NCI-H2081 (cell line): ENCODE measurements at places on chromosomes 7 and 10.

GRCh38 chr7:101673951-101674350, 44.9 kb upstream of the MYL10 start:
- DNase-seq: no peak

- DNase-seq: no peak
Observed at GRCh38 chr7:88203401-88203800, 16.4 kb downstream of the SRI start.

DNA sequence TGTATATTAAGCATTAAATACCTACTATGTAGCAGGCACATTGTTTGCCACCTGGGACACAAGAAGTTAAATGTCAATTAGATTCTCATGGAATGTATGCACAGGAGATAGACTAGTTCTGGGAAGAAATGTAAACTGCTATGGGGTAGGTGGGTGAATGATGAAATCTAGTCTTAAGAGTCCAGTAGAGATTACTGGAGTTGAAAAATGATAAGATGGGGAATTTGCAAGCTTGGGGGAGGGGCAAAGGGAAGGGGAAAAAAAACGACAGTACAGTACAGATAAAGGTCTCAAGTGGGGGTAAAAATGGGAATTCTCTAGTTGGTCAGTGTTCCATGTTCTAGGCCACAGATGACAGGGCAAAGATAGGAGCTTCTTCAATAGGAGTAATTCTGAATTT, 94.4 kb downstream of the ATE1 start:
- no peak for DNase-seq

DNA sequence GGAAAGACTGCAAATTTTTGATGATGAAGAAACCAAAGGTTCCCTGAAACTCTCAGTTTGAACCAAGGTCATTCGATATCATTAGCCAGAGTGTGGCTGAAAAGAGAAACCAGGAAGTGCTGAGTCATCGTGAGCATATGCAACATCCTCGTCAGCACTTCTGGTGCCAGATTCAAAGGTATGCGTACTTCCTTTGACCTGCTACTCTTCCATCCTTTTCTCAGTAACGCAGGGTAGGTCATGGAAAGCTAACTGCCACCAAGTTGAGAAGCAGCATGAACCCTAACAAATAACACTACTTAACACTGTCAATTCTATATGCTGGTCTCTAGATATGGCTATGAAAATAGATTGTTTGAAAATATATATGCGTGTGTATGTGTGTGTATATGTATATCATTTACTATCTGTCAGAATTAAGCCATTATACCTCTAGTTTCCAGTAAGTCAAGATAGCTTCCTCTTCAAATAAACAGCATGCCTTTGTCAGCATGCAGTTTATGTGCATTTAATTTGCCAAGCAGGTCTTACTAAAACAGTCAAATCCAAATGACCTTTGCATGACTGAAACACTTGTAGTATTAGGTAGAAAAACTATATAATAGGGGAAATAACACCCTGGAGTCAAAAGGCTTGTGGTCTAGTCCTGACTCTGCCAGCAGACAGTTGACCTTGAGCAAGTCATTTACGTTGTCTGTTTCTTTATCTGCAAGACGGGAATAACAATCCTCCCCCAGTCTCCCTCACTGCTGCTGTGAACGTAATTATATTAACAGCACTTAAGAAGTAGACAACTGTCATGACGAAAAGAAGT, 26.4 kb downstream of the CDK6 start:
- peak; percentile 55 for DNase-seq

DNA sequence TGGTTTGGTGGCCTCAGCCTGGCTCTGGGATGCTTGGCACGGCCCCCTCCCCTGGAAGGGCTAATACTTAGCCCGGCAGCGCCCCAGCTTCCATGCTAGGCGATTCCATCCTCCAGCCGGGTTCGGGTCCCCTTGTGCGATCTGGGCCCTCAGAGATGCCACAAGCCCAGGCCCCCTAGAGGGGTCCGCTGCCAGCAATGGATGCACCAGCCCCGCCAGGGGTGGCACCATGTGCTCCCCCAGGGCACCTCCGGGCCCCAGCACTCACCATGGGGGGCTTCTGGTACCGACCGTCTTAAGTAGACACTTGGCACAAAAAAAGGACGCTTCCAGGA, 125.7 kb upstream of the KCTD7 start:
- no peak for DNase-seq

- DNase-seq: no peak
Observed at GRCh38 chr7:73690646-73691045, 7.2 kb downstream of the BUD23 start.

DNA sequence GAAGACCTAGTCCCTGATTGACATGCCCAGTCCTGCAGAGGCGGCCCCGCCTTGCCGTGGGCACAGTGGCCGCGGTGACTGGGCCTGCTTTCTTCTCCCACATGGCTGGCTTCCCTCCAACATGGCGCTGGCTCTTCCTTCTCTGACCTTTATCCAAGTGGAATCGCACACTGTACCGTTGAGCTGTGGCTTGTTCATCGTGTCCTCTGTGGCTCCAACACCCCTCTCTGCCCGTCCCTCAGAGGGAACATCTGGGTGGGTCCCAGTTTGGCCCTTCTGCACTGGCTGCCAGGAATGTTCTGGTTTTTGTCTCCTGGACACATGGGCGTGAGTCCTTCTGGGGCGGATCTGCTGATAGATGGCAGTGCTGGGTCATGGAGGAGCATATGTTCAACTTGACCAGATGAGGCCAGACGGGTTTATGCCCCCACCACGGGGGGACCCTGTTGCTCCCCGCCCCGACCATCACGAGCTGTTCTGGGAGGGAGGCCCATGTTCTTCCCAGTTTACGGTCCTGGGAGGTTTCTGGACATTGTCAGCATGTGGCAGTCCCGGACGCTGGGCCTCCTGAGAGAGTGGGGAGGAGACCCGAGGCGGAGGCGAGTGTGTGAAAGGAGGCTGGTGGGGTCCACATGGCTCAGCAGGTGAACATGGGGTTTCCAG, 63.5 kb downstream of the LHPP start:
- DNase-seq: no peak

DNA sequence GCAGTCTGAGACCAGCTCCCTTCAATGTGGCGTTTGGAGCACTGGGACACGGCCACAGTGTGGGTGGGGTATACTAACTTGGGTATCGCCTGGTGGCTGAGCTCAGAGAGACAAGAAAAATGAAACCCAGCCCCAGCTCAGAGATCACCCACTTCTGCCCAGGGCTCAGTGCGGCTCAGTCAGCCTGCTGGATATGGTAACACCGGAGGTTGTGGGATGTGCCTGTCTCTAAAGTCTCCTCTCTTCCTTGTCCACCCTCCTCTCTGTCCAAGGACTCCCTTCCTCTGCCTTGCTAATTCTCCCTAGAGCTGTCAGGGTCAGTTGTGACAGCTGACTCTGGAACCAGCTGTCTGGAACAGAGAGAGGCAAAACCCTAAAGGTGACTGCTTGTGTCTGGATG, 149.1 kb downstream of the PTPN20 start:
- DNase-seq: no peak

DNA sequence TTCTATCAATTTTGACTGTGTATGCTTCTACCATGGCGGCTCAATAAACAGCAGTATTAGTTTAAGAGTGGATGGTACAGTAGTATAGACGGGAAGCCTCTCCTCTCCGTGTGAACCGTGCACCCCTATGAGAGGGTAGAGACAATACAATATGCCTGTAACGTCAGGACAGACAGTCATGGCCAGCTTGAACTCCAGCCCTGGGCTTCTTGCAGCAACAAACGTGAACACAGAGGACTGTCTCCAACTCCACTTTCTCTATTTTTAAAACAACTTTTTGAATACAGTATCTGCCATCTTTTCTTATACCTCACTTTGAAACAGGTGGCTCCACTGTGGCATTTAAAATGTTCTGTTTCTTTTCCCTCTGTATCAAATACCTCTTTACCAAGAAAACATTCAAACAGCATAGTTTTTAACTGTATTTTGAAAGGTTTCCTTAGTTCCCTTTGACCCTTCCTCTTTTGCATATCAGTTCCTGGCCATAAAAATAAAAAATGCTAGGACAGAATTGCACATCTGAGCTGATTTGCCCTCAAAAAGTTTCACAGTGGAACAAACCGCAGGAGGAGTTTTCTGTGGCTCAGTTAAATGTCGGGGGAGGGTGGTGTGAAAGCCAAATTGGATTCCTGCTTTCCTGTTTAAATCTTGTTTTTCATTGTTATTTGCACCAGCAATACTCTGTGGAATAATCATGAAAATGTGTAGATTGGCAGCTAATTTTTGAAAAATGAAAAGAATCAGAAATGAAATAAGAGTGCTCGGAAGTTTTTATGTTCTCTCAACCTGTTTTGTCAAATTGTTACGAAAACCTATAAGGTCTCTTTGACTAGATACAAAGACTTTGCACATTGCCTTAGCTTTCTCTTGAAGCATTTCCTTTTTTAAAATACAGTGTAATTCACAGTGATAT, 8.0 kb downstream of the IKZF1 start:
- DNase-seq: no peak

DNA sequence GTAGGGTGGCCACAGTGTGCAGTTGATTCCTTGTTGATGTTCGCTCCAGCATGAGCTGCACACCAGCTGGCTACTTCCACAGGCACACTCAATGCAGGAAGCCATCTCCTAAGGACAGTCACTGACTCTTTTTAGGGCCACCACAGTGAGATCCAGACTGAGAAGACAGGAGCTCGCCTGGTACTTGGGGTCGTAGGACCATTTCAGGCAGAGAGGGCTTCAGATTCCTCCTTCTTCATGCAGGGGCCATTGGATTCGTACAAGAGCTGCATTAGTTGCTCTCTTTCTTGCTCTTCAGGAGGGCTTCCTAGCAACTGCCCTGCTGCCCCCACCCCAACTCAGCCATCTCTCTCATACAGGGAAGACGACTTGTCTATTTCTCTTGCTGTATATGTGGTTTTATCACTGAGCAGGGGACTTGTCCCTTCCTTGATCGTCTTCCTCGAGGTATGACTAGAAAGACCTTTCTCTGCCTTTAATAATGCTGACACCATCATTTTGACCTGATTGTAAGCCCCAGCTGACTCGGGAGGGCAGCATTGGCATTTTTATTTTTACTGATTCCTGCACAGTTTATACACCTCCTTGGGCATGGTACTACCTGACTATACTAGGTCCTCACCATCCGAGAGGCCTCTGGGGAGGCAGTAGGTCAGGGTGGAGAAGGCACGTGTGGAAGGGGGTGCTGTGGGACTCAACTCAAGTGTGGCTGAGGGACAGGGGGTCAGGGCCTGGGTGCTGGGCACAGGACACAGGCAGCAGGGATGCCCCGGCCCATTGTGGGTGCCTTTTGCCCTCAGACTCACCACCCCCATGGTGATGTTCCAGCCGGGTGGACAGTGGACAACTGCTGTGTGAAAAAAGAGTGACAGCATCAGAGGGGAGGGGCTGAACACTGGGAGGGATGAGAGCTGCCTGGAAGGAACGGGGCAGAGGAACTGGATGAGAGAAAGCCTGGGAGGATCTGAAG, 136.7 kb upstream of the ZNF746 start:
- no peak for DNase-seq

DNA sequence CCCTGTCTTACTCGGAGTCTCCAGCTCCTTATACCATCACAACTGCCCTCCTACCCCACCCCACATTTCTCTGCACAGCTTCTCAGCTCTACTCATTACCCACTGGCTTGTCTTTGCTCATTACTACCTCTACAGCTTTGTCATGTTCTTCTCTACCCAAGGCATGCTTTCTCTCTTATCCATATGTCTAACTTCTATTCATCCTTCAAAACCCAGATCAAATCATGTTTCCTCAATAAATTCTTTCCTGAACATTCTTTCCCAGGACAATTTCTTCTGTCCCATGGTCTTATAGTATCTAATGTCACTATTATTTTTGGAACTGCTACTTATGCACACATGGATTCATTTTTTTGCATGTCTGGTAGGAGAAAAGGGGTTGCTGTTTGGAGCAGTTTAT, 231.4 kb downstream of the PTEN start:
- DNase-seq: no peak

- DNase-seq: no peak
Observed at GRCh38 chr10:80539421-80540031, 1.8 kb downstream of the SH2D4B start.

GRCh38 chr7:36777855-36778254, 53.6 kb upstream of the AOAH start:
- DNase-seq: no peak

- DNase-seq: peak; percentile 57
Observed at GRCh38 chr7:158414002-158414401, 173.6 kb downstream of the PTPRN2 start.

GRCh38 chr7:979886-980571, 3.0 kb upstream of the CYP2W1 start:
- no peak for DNase-seq

DNA sequence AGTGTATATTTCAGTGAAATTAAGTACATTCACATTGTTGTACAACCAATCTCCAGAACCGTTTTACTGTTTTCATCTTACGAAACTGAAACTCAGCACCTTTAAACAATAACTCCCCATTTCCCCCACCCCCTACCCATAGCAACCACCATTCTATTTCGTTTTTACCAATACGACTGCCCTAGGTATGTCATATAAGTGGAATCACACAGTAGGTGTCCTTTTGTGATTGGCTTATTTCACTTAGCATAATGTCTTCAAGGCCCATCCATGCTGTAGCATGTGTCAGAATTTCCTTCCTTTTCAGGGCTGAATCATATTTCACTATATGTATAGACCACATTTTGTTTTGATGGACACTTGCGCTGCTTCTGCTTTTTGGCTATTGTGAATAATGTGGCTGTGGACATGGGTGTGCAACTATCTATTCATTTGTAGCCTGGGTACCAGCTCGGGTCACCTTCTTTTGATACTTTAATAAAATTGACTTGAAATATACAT, 34.3 kb upstream of the DLG5 start:
- DNase-seq: no peak

GRCh38 chr7:148434181-148434757, 156.3 kb upstream of the C7orf33 start:
- no peak for DNase-seq

DNA sequence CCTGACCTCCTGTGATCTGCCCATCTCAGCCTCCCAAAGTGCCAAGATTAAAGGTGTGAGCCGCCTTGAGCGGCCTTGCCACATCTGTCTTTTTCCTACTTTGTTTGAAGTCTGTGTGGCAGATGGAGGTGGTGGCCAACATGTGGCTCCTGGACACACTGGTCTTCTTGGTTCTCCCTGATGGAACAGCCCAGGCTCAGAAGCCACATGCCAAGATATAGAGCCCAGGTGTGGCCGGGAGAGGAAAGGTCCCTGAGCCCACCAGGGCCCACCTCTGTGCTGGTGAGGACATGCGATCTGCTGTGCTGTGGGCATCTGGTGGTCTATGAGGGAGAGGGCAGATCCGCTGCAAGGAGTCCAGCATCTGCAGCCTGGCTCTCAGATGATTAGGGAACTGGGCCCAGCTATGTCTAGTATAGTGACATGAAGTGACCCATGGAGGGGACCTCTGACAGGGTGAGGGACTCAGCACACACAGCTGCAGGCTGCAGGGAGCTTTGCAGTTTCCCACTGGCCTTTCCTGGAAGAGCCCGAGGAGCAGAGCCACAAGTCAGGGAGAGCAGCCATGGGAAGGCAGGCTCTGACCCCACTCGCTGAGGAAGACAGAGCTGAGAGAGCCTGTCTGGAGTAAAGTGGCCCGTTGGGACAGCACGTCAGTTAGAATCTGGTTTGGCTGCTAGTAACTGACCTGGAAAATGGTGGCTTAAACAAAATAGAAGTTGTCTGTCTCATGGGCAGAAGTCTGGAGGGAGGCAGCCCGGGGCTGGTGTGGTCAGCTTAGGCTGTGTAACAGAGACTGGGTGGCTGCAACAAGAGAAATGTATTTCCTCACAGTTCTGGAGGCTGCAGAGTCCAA, 25.9 kb downstream of the ADCY1 start:
- no peak for DNase-seq

GRCh38 chr7:94655126-94655847, 646 bp downstream of the SGCE start:
- DNase-seq: peak; percentile 62
